Renal pelvis (tissue), 12 donors: ENCODE measurements at places on chromosomes 4 and X. TPM values are rescaled to one million over a fixed set of nuclear protein-coding genes. Genes with fewer than 3 reads are reported as not detected.

AVPR2 gene
- polyA plus RNA-seq: 5.9 TPM

DNA sequence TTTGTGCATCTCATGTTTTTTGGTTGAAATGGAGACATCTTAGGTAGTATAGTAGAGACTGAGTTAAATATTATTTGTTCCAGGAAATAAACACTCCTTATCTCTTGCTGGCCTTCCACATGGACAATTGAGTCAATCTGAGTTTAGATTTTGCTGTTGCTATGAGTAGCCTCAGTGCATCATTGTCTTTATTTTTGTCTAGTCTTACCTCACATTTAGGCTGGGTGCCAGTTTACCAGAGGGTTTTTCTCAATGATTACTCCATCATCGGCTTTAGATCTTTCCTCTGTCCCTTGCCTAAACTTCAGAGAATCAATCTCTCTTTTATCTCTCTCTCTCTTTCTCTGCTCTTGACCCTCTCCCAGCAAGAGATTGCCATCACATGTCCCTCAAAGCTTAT is 73.6 kb downstream of the GABRB1 start:
- no peak for DNase-seq

ENPP6 gene
- polyA plus RNA-seq: 7.9 TPM

- DNase-seq: no peak
These were observed 86.9 kb upstream of the ADRA2C start for GRCh38 chr4:3679071-3679825.

ARMCX1 gene
- polyA plus RNA-seq: 48.1 TPM

LONRF3 gene
- 1.1 TPM for polyA plus RNA-seq

MTTP gene
- polyA plus RNA-seq: 9.7 TPM

SNCA gene
- polyA plus RNA-seq: 58.1 TPM

- DNase-seq: no peak
These were observed 3.7 kb upstream of the FAM241A start for GRCh38 chr4:112141366-112142138.

- no peak for DNase-seq
These were observed 10.7 kb downstream of the MED12 start for GRCh38 chrX:71128915-71129765.

GRCh38 chr4:144687466-144687865 is 41.5 kb downstream of the HHIP start:
- DNase-seq: no peak

GRCh38 chr4:123930996-123931395 is 534.4 kb downstream of the SPRY1 start:
- no peak for DNase-seq

DNA sequence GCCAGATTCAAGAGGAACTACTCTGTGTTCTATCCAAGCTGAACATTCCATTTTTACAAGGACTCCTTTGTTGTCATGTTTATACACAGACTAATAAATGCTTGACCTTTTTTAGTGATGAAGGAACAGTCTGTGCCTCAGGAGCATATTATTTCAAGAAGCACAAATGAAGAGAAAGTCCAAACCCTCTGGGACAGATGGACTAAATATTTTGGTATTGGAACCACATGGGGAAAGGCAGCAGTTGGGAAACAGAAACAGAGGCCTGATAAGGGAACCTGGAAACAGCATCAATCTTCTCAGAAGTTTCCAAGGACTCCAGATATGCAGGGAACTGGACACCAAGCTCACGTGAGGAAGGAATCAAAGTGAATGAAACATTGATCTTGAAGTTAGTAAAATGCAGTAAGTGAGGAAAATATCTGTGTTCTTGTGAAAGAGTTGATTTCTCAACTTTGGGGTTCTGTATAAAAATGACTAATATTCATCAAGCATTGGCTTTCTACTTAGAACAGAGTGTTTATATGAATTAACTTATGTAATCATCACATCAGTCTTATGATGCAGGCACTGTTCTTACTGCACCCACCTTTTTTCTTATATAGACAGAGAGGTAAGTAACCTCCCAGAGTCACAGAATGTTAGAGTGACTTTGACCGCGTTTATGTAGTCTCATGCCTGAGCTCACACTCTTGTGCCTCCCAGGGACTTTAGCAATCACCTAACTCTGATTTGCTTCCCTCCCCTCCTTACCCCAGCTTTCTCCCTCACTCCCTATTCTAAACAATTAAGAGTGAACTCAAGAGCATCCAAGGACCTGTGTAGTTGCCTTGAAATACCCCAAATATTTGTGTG is 148.9 kb upstream of the JADE1 start:
- DNase-seq: no peak

MAGEA10 gene
- polyA plus RNA-seq: not detected

DNA sequence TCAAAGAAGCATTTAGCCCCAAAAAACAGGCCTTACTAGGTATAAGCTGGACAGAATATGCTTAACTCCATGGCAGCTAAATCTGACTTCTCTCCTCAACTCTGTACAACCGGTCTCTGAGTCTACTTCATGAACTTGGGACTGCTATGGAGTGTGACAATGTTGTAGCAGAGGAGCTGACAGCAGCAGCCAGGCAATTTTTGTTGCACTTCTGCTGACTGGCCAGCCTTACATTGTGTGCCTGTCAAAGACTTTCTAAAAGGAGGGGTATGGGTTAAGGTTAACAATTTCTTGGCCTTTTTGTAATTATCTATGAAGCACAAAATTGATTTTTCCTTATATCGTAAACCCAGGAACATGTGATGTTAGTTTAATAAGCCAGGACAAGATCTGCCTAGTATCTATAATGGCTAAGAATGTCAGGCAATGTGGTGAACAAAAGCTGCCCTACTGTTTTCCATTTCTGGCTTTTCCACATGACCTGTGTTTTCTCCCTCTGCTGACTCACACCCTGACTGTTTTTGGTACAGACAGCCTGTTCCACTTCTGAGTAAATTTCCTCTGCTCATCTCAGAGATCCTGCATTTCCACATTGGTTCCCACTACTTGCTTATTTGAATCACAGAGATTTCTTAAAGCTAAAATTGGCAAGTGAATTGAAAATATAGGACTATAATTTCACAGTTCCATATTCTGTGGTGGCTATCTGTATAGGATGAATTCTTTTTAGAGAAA is 9.3 kb downstream of the NOX1 start:
- DNase-seq: no peak

APLN gene
- 6.2 TPM for polyA plus RNA-seq

DNA sequence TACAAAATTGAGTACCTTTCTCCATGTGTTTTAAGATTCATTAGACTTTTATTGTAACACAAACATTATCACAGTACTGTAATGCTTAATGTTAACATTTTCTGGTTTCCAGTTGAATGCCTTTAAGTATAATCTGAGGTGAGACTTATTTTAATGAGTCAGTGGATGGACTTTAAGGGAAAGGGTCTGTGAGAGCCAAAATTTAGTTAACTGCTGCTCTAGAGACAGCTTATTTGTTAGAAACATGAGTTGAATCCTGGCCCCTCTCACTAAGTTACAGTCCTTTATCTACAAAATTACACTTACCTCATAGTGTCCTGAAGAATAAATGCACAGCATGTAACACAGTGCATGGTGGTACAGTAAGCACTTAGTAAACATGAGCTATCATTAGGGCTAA is 66.0 kb downstream of the PGRMC2 start:
- DNase-seq: no peak

CLCN4 gene
- polyA plus RNA-seq: 4.2 TPM

CXCL1 gene
- polyA plus RNA-seq: 0.67 TPM

DNA sequence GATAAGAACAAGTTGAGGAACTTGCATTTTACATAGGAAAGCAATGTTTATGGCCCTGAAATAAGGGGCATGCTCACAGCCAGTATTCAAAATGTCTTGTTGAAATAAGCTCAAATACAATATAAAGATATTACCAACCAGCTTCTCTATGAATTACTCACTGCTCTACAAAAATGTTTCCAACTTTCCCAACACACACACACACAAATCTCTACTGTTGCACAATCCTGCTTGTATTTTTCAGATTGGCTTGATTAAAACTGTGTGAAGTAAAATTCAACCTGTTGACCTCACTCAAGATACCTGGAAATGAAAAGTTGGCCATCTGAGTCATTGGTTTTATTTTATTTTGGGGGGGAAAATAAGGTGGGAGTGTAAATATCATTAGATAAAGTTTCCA is 128.6 kb downstream of the CHIC2 start:
- DNase-seq: no peak

- no peak for DNase-seq
These were observed 13.4 kb downstream of the SRD5A3 start for GRCh38 chr4:55359397-55359916.

QDPR gene
- 65.3 TPM for polyA plus RNA-seq

- peak; percentile 19 for DNase-seq
These were observed 1575.8 kb downstream of the STIM2 start for GRCh38 chr4:28436191-28437080.
